ENCODE measurements at places on chromosomes 4 and X.

GRCh38 chr4:5821665-5822358 lies 71.1 kb downstream of the CRMP1 start:
- DNase-seq, result no peak

GRCh38 chr4:153266988-153267387 lies 62.7 kb downstream of the TRIM2 start:
- DNase-seq, result no peak

DNA sequence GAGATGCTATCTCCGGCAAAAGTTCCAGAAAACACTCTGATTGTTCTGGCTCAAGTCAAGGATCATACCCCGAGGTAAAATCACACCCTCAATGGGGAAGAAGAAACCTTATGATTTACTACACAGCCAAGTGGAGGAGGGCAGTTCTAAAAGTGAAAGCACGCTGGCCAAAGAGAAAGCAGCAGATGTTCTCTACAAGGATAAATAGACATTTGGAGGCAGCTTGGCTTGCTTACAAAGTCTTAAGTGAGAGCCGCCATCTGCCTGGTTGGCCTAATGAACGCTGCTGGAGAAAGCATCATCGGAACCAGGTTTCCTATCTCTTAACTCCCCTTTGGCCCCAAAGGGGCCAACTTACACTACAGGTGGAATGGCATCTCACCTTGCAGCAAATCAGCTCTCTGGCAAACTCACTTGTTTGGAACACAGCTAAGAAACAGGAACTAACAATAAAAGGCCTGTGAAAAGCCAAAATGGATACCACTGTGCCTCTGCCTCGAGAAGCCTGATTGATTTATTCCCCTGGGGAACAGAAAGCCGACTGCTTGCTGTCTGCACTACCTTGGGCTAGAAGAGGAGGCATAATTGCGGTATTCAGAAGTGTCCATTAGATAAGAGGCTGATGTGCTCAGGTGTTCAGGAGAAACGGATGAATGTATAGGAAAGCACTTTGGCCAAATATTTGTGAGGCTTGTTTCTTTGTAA lies 22.8 kb downstream of the FRAS1 start:
- no peak for DNase-seq

DNA sequence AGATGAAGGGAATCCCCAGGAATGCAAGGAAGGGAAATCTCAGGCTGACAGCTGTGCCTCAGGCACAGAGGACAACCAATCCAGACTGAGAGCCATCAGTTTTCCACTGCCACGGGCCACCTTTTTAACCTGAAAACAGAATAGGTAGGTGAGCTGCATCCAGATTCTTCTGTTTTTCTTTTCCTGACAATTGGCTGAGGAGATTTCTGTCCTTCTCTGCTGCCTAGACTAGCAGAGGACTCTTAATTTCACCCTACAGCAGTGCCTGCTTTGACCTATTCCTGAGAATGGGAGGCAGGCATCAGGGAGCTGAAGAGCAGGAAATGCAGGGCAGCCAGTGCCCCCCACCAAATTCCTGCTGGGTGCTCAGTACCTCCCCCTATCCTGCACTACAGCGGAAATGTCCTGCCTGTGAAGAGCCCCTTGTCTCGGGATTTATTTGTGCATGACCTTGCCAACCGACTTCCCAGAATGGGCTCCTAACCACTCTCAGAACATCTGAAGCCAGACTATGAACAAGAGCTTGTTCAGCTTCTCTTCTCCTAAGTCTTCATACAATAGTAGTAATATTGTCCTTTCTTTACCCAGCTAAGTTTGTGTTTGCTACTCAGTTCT lies 65.1 kb downstream of the CASK start:
- no peak for DNase-seq

DNA sequence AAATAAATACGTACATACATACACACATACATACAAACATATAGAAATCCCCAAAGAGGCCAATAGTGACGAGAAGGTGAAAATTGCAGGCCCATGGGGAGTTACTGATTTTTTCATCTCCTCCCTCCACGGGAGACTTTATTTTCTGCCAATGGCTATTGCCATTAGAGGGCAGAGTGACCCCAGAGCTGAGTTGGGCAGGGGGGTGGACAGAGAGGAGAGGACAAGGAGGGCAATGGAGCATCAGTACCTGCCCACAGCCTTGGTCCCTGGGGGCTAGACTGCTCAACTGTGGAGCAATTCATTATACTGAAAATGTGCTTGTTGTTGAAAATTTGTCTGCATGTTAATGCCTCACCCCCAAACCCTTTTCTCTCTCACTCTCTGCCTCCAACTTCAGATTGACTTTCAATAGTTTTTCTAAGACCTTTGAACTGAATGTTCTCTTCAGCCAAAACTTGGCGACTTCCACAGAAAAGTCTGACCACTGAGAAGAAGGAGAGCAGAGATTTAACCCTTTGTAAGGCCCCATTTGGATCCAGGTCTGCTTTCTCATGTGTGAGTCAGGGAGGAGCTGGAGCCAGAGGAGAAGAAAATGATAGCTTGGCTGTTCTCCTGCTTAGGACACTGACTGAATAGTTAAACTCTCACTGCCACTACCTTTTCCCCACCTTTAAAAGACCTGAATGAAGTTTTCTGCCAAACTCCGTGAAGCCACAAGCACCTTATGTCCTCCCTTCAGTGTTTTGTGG lies 180.7 kb downstream of the AR start:
- no peak for DNase-seq

DNA sequence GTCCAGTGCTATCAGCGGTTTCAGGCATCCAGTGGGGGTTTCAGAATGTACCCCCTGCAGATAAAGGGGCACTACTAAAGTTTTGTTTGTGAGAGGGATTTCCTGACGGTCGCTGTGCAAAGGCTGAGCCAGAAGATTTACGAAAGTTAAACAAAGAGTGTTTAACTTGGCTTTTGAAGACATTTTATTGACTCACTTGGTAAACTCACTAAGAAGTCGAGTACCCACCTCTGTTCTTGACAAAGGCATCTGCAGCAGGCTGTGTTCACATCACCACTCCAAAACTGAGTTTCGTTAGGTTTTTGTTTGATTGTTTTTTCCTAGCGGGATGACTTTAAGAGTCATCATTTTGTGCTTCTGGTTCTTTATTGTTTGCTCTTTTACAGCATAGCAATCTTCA lies 143.9 kb upstream of the TBL1X start:
- no peak for DNase-seq

DNA sequence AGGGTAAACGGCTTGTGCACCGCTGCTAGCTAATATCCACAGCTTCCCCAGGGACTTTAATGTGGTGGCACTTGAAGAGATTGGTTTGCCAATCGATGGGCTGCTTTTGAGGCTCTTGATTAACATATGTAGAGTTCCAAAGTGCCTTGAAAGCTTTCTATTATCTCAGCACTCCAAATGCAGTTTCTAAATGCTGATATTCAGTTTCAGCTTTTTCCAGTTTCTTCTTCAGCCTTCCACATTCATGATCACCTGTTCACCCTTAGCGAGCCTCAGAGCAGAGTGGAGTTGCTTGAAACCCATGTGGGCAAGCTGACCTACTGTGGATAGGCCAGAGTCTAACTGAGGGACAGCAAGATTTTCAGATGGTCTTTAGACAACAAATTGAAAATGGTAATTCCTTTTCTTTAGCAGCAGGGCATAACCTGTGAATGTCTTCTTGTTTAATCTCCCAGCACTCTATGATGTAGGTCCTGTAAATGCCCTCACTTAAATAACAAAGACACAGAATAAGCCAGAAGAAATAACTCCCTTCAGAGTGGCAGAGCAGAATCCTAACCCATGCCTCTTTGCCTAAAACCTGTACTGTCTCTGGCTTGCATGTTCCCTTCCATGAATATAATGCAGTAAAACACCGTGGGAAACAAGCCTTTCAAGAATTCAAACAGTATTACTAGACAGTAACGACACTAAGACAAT lies 99.8 kb downstream of the TSPAN5 start:
- no peak for DNase-seq

DNA sequence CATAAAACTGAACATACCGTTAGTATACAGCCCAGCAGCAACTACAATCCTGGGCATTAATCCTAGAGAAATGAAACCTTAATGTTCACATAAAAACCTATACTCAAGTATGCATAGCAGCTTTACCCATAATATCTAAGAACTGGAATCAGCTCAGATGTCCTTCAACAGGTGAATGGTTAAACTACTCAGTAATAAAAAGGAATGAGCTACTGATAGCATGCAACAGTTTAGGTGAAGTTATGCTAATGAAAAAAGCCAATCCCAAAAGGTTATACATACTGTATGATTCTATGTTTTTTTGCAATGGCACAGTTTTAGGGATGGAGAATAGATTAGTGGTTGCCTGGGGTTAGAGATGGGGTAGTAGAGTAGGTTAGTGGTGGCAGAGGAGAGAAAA lies 9.3 kb downstream of the HTT start:
- no peak for DNase-seq

DNA sequence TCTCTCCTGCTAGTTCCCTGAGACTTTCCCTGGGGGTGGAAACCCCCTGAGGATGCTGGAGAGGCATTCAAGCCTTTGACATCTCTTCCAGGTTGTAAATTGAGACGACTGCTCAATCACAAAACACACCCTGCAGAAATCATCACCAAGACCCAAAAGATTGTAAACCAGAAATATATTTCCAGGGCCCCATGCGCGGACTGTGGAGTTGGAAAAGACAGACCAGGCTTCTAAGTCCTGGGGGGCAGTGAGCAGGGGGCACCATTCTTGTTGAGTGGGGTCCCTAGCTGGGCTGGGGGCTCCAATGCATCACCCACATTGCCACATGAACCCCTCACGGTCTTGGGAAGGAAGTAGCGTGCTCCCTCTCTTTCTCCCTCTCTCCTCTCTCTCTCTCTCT lies 87.9 kb upstream of the C4orf50 start:
- DNase-seq, result no peak

DNA sequence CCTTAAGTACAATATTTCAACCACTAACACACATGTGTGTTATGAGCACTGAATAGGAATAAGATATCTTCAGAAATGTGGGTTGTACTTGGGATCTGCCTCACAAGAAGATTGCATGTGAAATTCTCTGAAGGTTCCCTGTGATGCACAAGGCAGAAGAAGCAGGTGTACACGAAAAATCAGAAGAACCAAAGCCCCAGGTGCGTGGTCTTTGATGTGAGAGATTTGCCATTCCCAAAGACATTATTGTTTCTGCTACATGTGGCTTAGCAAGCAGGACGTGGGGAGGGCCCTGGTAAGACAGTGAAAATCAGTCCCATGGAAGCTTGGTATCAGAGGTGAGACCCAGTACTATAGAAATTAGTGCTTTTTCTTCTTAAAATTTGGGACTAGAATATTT lies 13.0 kb upstream of the SPRY1 start:
- no peak for DNase-seq

DNA sequence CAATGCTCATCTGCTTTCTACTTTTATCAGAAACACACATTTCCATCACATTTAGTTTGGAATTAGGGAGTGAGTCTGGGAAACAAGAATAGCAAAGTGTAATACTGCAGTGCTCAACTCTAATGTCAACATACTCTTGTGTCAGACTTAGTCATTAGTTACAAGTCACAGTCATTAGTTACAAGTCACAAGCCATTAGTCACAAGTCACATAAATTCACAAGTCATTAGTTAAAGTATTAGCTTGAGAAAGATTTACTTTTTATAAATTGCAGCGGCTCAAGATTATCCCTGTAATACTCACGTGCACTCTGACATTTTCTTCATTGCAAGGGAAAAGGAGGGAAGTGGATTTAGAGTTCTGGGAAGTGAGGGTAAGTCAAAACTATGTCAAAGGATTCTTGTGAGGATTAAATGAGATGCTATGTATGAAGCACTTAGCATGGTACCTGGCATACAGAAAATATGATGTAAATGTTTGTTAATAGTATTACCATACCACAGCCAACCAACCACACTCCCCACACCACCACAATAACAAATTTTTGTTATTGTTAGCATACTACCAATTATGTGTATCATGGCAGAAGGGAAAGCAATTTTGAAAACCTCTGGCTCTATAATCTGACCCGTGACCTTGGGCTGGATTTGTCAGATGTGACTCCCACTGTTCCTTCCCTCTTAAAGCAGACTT lies 116.6 kb downstream of the ARHGAP24 start:
- no peak for DNase-seq

DNA sequence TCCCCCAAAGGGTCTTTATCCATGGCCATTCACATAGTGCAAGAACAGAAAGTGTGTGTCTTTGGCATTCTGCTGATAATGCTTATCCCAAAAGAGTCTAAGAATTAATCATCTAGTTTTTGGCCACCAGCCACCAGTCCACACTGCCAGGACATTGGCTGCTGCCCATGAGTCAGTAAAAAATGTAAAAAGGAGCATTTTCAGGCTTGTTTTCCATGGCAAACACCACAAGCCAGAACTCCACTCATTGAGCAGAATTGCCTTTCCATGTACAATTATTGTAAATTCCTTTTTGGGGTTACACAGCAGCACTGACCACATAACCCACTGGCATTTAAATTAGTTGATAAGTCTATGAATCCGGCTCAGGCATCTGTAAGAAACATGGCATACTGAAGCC lies 89.2 kb upstream of the PRDX4 start:
- no peak for DNase-seq

DNA sequence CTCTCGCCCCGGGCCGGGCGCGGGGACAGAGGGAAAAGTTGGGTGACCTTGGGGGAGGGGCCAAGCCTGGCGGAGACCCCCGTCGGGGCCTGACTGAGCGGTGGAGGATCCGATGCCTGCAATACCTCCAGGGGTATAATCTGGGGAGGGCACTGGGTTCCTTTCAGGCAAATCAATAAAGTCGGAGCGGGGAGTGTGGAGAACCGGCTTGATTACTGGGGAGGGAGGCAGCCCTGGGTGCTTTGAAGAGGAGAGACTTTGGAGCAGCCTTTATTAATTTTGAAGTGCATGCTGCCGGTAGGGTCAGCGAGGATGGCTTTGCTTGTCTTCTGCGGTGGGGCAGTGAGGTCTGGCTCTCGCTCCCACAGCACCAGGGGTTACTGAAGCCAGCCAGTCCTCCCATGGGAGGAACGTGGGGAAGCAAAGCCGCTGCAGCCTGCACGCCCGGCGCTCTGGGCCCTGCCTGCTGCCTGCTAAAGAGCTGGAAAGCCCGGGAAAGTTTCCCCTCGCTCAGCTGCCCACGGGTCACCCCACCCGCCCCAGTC lies 403 bp upstream of the LGI2 start:
- no peak for DNase-seq

- no peak for DNase-seq
These were observed 1.2 kb downstream of the SCFD2 start for GRCh38 chr4:53364624-53365023.

- no peak for DNase-seq
These were observed 52.6 kb downstream of the CASK start for GRCh38 chrX:41870719-41871151.

DNA sequence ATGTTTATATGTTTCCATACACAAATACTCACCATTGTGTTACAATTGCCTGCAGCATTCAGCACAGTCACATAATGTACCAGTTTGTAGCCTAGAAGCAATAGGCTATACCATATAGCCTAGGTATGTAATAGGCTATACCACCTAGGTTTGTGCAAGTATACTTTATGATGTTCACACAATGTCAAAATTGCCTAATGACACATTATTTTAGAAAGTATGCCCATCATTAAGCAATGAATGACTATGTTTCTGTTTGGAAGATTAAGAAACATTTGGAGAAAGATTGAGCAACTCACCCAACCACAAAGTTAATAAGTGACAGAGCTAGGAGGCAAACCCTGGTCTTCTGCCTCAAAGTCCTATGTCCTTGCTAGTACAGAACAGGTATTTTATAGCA lies 96.8 kb upstream of the GRIA3 start:
- DNase-seq, result no peak

- DNase-seq, result no peak
These were observed 14.3 kb downstream of the SMARCAD1 start for GRCh38 chr4:94221916-94222315.
